ENCODE measurements at places on chromosomes 16 and 17.
A peak's percentile ranks its signal among the peaks of the same experiment; 100 is the strongest.

- no peak for DNase-seq
Observed at GRCh38 chr17:61345825-61346666, 53.6 kb upstream of the TBX2 start.

- no peak for DNase-seq
Observed at GRCh38 chr16:81933361-81933760, 77.9 kb downstream of the SDR42E1 start.

DNA sequence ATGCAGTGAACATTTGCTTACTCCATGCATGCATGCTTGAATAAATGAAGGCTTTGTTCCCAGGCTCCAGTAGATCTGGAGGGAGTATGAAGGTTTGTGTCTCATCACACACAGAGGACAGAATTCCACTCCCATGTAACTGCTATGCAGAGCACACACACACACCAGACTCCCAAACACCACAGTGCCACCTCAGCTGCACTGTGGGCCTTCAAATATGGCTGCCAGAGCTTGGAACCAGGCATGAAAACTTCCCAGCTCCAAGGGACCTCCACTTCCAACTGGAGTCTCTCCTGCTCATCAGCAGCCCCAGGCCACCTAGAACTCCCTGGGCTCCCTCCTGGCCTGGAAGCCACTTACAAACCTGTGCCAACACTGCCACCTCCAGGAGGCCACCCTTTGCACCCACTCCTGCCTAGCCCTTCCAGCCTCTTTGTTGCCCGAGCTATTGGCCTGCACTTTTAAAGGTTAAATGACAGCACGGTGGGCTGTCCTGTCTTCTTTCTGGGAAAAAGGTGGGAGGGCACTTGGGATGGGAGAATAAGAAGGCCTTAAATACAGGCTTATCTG, 151.2 kb downstream of the ZNF423 start:
- DNase-seq, result no peak

- DNase-seq, result no peak
Observed at GRCh38 chr16:63289834-63290460, 1253.7 kb upstream of the CDH8 start.

DNA sequence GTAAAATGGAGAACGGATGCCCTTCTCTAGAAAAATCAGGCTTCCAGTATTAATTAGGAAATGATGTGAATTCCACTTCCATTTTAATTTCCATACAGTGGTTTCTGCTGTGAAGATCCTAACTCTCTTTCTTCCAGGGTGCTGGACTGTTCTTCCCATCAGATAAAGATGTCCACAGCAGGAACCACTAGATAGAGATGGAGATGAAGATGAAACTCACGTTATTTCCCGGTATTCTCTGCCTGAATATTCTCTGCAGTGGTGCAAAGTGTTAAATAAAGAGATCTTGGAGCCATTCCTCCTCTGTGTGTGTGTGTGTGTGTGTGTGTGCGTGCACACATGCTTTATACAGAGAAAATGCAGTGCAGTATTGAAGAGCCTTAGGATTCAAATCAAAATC, 727.5 kb downstream of the KCNJ2 start:
- no peak for DNase-seq

GRCh38 chr17:4938688-4939545, 929 bp downstream of the SLC25A11 start:
- DNase-seq, result no peak

GRCh38 chr17:13981881-13982280, 87.4 kb upstream of the COX10 start:
- no peak for DNase-seq

- DNase-seq, result no peak
Observed at GRCh38 chr16:53884748-53885147, 180.8 kb downstream of the FTO start.

- no peak for DNase-seq
Observed at GRCh38 chr16:11225677-11226549, 30.1 kb downstream of the SOCS1 start.

GRCh38 chr17:76688165-76688622, 22.6 kb downstream of the MXRA7 start:
- DNase-seq, result no peak

DNA sequence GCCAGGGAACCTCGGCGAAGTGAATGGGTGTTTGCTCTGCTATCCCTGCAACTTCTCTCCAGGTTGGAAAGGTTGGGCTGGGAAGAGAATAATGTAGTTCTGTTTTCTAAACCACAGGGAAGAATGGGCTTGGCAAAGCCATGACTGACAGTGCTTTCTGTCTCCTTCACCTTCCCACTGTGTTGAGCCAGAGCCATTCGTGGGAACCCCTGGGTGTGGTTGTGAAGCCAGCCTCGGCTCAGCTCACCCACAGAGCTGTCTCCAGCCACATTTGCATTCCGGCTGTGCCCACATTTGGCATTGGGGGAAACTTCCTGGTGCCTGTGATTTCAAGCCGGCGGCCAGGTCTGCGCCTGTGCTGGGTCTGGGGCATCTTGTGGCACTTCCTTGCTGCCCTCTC, 39.9 kb downstream of the BAIAP2 start:
- DNase-seq, result no peak

DNA sequence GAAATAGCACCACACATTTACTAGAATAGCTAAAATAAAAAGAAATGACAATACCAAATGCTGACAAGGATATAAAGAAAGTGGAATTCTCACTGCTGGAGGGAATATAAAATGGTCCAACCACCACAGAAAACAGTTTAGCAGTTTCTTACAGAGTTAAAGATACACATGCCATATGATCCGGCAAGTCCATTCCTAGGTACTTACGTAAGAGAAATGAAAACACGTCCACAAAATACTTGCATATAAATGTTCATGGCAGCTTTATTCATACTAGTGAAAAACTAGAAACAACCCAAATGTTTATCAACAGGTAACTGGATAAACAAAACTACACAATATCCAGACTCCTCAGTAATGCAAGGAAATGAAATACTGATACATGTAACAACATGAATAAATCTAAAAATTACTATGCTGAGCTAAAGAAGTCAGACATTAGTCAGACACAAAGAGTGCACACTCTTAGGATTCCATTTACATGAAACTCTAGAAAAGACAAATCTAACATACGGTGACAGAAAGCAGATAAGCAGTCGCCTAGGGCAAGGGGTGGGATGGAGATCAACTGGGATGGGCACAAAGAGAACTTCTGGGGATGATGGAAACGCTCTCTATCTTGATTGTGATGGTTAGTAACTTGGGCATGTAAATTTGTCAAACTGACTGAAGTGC, 76.4 kb downstream of the SMG6 start:
- DNase-seq, result no peak

GRCh38 chr16:53837426-53837825, 133.5 kb downstream of the FTO start:
- no peak for DNase-seq

GRCh38 chr16:84928679-84929420, 82.5 kb downstream of the ZDHHC7 start:
- no peak for DNase-seq

GRCh38 chr17:37492167-37492566, 2.5 kb downstream of the DUSP14 start:
- no peak for DNase-seq

DNA sequence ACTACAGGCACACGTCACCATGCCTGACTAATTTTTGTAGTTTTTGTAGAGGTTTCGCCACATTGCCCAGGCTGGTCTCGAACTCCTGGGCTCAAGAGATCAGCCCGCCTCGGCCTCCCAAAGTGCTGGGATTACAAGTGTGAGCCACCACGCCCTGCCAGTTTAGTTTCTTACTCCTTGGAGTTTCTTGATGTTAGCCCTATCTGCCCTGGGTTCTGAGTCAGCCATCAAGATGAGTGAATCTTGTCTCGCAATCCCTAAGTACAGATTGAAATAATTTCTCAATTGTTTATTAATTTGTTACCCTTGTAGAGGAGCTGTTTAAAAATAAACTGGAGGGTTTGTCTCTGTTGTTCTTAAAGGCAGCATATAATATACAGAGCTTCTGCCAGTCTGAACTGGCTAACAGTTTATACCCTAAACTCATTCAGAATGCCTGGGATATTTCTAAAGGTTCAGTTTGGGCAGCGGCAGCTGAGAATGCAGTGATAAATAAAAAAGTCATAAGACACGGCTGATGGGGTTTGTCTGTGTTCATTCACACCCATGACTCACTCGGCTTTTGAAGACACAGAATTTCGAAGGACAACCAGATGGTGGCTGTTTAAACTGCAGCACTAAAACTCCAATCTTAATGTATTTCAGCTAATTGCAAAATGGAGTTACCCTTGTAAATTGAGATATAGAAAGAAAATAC, 39.6 kb downstream of the GPRC5B start:
- peak; percentile 78 for DNase-seq

All from AG04450 (cell line).